Kidney capillary endothelial cell (primary cell): ENCODE measurements at places on chromosomes 2 and 18.

GRCh38 chr2:207311316-207312005, 145.7 kb upstream of the KLF7 start:
- DNase-seq = peak; percentile 96

DNA sequence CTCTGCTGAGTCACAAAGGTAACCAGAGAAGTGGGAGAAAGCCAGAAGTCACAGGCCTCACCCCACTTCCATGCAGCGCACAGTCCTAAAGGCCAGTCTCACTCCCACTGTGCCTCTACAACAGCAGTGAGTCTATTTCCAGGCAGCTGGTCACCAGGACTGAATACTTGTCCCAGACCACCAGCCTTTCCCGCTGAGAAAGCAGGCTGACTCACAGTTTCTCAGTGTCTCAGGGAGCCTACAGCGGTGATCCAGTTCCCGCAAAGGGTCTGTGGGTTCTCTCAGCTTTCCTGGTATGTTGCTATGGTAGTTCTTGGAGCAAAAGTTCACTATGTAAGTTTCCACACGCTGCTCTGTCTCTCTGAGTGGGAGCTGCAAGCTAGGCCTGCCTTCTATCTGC, 622.5 kb downstream of the RNF144A start:
- no peak for DNase-seq

DNA sequence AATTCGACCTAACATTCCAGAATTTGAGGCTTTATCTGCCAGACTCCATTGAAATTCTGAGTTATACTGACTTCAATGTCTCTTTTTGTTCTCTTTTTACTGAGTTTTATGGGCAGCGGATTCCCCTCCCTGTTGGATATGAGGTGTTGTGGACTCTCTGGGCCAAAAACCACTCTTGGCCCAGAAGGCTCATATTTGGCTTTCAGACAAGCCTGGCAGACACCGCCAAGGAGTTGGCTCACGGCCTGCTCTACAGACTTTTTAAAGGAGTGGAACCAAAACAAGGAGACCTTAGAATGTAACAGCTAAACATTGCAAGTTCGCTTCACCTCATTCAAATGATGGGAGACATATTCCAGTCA, 206.4 kb upstream of the NCKAP5 start:
- no peak for DNase-seq

DNA sequence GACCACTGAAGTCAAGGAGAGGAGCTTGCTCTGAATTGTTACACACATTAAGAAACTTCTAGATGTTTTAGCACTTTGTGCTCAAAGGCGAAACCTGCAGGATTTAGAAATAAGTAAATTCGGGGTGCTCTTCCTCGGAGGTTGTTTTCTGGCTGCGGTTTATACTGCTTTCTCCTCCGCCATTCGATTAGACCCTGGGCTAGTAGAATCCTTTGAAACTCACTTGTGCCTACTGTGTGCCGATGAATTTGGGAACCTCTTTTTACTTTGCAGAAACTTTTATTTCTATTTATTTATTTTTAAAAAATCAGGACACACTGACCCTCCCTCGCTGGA, 3.5 kb downstream of the MEIS1 start:
- no peak for DNase-seq

- no peak for DNase-seq
Observed at GRCh38 chr2:171128461-171128860, 32.2 kb downstream of the TLK1 start.

DNA sequence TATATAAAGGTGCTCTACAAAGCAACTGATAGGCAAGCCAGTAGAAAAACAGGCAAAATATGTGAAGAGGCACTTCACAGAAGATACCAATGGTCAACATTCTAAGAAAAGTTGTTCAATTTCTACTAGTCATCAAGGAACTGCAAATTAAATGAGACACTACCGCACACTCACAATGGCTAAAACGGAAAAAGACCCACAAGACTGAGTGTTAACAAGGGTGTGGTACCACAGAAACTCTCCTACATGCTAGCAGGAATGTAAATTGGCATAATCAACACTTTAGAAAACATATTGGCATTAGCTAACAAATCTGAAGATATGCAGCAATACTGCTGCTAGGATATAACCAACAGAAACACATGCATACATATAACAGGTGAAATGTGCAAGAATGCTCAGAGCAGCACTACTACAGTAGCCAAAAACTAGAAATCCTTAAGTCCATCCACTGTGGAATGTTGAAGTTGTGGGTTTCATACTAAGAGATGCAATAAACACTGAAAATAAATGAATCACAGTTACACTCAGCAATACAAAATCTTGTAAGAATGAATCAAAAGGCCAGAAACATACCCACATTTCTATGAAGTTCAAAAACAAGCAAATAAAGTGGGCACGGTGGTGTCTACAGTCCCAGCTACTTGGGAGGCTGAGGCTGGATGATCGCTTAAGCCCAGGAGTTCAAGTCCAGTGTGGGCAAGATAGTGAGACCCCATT, 9.2 kb downstream of the RNU4ATAC start:
- no peak for DNase-seq

- no peak for DNase-seq
Observed at GRCh38 chr18:35203067-35203466, 37.8 kb upstream of the ZNF397 start.

- DNase-seq = no peak
Observed at GRCh38 chr2:161316701-161317100, 8.5 kb downstream of the PSMD14 start.

- DNase-seq = no peak
Observed at GRCh38 chr2:231660860-231661259, 47.5 kb upstream of the PTMA start.

DNA sequence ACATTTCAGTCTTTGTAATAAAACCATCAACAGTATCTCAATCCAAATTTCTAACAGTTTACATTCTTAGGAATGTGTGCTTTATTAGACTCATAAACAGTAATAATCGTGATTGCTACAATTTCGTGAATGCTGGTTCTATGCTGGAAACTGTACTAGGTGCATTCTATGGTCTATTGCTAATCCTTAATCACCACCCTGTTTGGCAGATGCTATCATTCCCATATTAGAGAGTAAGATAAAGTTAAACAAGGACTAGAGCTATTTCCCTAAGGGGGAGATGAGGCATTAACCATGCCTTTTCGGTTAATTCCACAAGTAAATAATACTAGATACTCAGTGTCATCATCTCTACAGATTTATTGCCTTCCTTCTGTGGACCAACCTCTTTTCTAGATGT, 244.0 kb downstream of the PAX3 start:
- DNase-seq = no peak

GRCh38 chr2:38876407-38876806, 631 bp downstream of the MORN2 start:
- no peak for DNase-seq

DNA sequence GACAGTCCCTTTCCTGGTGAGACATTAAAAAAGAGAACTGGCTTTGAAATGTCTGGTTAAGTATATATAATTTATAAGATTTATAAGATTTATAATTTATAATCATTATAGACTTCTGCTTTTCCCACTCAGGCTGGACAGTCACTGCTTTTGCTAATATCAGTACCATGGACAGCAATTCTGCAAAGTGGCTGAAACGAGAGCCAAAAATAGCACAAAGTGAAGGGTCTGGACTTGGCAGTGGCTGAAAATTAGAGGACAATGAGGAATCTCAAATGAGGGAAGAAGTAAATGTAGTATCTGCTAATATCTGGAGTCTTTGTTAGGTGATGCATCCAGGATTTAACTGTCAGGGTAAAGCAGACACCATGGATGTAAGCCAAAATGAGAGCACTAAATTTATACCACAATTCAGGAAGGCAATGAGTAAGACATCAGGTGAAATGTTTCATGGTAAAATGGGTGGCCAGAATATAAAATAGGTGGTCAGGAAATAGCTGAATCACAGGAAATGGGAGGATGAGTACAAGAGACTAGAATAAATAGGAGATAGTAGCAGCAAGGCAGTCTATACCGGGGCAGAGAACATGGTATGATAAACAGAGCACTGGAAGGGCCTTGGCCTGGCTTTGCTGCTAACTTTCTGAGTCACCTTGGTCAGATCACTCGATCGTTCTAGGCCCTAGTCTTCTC, 39.6 kb upstream of the BOD1L2 start:
- peak; percentile 63 for DNase-seq

DNA sequence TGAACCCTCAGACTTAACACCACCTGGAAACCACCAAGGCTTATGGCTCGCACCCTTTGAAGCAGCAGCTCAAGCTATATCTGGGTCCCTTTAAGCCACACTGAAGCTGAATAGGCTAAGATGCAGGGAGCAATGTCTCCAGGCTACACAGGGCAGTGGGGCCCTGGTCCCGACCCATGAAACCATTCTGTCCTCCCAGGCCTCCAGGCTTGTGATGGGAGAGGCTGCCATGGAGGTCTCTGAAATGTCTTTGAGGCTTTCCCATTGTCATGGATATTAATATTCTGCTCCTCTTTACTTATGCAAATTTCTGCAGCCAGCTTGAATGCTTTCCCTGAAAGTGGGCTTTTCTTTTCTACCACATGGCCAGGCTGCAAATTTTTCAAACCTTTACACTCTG, 608.7 kb downstream of the CNTNAP5 start:
- no peak for DNase-seq

DNA sequence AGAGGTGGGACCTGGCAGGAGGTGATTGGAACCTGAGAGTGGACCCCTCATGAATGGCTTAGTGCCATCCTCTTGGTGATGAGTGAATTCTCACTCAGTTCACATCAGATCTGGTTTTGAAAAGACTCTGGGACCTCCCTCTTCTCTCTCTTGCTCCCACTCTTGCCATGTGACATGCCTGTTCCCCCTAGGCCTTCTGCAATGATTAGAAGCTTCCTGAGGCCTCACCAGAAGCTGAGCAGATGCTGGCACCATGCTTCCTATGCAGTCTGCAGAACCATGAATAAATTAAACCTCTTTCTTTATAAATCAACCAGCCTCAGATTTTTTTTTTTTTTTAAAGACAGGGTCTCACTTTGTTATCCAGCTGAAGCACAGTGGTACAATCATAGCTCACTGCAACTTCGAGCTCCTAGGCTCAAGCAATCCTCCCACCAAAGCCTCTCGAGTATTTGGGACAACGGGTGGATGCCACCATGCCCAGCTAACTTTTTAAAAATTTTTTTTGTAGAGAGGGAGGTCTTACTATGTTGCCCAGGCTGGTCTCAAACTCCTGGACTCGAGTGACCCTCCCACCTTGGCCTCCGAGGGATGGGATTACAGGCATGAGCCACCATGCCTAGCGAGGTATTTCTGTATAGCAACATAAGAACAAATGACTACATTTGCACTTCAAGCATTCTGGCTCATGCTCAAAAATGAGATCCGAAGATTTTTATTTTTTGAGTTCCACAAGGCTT, 2.0 kb upstream of the ZFAND2B start:
- no peak for DNase-seq

DNA sequence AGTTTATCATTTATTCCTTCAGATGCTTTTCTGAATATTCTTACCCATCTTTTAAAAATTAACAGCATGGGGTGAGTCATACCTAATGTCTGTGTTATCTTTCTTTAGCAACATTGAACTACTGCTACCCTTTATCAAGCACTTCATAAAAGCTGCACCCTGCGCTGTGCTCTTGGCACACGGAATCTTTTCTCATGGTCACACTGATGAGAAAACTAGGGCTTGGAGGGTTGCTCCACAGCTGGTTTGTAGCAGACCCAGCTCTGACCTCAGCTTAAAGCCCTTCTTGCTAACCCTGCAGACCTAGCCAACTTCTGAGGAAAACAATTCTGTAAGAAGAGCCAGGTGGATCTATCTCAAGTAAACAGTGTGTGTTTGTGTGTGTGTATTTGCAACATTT, 106.3 kb downstream of the RNF144A start:
- no peak for DNase-seq

- DNase-seq = no peak
Observed at GRCh38 chr2:177759443-177759842, 313.1 kb downstream of the PDE11A start.

GRCh38 chr2:29703336-29703735, 218.1 kb downstream of the ALK start:
- no peak for DNase-seq

- DNase-seq = no peak
Observed at GRCh38 chr2:218093879-218094278, 24.8 kb downstream of the RUFY4 start.
